ENCODE measurements at places on chromosomes 2 and 18. TPM values are rescaled to one million over a fixed set of nuclear protein-coding genes. Genes with fewer than 3 reads are reported as not detected.

VIT gene
- total RNA-seq = not detected

GNAL gene
- not detected for total RNA-seq

DYSF gene
- 0.05 TPM for total RNA-seq

- DNase-seq = no peak
Measured at GRCh38 chr2:25405611-25406295, 64.0 kb upstream of the DNMT3A start.

All from GM12878 (cell line).